ENCODE measurements at places on chromosomes 1 and 21.
A peak's percentile ranks its signal among the peaks of the same experiment; 100 is the strongest.

DNA sequence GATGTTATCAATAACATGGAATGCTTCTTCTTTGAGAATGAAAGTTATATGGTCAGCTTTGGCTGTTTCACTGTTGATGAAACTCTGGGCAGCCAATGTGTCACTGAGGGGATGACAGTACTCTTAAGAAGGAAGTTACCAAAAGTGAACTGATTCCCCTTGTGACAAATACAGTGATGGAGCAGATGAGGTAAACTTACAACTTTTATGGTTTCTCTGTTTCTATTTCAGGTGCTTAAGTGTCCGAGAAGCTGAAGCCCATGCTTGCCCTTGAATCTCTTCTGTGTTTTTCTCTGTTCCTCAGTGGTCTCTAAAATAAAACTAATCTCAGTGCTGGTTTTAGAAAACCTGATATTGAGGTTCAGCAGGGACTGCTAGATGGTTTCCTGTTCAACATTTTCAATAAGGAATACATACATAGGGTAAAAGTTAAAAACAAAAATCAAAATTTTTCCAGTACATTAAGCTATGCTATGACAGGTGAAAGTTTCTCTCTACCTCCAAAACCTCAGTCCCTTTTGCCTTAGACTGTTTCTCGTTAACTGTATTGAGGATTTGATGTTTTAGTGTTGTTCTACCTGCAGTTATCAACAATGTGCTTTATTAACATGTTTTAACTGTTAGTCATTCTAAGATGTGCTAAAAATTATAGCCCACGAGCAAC lies 454.4 kb upstream of the ADGRL4 start:
- DNase-seq = no peak

- DNase-seq = no peak
These were observed 56.8 kb upstream of the SLC30A10 start for GRCh38 chr1:219985169-219985568.

DNA sequence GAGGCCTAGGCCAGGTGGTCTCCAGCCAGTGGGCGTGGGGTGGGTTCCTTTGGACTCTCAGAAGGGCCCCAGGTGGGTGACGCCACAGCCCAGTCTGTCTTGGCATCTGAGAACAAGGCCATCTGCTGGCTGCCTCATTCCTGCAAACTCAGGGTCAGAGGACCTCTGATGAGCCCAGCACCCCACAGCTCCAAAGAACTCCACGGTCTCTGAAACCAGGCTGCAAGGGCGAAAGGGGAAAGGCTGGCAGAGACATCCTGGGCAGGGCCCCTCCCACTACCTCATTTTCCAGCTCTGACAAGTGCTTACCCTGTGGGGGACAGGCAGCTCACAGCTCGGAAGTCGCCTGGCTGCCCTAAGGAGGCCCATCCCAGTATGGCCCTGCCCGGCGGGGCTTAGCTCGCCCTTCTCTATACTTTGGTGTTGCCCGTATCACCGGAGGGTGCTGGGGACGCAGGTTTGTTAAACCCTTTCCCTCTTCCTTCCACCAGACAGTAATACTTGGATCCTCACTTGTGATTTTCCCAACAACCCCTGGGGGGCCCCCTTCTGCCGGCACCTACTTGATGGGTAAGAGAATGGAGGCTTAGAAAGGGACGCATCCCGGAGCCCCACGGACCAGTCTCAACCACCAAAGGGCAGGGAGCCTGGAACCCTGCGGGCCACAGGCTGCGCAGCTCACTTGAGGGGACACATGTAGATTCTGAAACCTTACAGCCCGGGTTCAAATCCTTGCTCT lies 10.9 kb upstream of the EDN2 start:
- DNase-seq = no peak

DNA sequence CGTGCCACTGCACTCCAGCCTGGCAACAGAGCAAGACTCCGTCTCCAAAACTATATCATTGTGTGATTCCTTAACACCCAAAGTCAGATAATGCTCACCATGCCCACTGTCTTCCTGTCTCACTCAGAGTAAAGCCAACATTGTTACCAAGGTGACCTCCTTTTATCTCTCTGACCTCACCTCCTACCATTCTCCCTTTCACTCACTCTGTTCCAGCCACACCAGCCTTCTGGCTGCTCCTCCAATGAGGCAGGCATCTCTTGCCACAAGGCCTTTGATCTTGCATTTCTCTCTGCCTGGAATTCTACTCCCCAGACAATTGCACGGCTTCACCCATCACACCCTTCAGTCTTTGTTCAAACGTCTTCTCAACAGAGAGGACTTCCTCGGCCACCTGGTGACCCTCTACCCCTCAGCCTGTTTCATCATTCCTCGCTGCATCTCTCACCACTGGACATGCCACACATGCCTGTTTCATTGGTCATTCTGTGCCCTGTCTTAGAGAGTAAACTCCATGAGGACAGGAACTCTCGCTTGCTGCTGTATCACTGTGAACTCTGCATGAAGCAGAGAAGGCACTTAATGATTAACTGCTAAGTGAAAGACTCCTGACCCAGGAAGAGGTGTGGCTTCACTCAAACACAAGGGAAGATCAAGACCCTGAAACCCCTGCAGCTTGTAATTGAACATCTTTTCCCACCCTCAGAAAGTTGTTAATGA lies 67.1 kb upstream of the CAPZB start:
- no peak for DNase-seq

- DNase-seq = no peak
These were observed 9.6 kb downstream of the CAPN2 start for GRCh38 chr1:223721658-223722607.

GRCh38 chr1:102002057-102002456 lies 5.3 kb upstream of the OLFM3 start:
- DNase-seq = no peak

DNA sequence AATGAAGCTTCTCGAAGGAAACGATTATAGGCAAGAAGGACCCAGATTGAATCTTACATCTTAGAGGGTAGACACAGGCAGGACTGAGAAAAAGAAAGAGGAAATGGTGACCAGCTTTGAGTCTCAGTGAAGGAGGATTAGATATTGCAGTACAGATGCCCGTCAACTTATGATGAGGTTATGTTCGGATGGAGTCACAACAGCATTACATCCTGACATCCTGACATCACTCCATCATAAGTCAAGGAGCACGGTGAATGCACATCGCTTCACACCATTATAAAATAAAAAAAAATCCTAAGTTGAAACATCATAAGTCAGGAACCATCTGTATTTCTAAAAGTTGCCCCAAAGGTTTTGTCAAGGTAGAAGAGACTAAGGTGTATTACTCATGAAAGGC lies 312.3 kb upstream of the PLXNA2 start:
- no peak for DNase-seq

- no peak for DNase-seq
These were observed 10.8 kb downstream of the OSBPL9 start for GRCh38 chr1:51627672-51628071.

- no peak for DNase-seq
These were observed 70.0 kb downstream of the PRKAA2 start for GRCh38 chr1:56715156-56715555.

GRCh38 chr1:46076343-46076742 lies 56.1 kb downstream of the PIK3R3 start:
- DNase-seq = no peak

DNA sequence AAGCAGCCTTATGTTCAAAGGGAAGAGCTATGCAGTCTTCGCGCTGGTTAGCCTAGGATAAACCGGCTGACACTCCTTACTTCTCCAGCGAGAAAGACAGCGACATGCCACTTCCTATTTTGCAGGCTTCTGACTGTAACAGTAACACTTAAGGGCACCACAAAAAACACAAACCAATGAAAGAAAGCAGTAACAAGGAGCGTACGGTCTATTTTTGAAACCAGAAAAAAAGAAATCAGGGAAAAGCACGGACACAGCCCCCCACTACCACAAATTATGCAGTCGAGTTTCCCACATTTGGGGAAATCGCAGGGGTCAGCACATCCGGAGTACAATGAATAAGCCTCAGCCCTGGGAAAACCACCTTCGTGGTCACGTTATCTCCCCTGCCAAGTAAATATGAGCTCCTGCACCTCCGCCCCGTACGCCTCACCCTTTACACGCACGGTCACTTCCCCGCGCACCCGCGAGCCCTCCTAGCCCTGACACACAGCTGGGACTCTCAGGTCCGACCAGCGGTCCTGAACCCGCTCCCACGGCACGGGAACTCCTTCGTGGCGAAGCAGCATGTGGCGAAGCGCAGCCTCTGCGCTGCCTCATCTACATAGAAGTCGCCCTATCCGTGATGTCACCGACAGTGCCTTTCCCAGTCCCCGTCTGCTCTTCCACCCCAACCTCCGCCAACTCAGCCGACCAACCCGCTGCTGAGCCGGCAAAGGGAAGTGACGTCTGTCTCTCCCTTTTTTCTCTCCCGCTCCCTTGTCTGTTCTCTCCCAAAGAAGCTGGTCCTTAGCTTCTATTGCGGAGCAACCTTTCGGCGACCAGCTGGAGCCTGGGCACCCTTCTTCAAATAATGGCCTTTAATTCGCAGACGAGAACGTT lies 40.9 kb upstream of the PPIAL4F start:
- DNase-seq = peak; percentile 35

GRCh38 chr1:168966217-168966616 lies 140.3 kb upstream of the ATP1B1 start:
- no peak for DNase-seq

- DNase-seq = no peak
These were observed 44.0 kb downstream of the TRIM62 start for GRCh38 chr1:33137800-33138199.

- no peak for DNase-seq
These were observed 62.5 kb upstream of the AJAP1 start for GRCh38 chr1:4591926-4592325.

DNA sequence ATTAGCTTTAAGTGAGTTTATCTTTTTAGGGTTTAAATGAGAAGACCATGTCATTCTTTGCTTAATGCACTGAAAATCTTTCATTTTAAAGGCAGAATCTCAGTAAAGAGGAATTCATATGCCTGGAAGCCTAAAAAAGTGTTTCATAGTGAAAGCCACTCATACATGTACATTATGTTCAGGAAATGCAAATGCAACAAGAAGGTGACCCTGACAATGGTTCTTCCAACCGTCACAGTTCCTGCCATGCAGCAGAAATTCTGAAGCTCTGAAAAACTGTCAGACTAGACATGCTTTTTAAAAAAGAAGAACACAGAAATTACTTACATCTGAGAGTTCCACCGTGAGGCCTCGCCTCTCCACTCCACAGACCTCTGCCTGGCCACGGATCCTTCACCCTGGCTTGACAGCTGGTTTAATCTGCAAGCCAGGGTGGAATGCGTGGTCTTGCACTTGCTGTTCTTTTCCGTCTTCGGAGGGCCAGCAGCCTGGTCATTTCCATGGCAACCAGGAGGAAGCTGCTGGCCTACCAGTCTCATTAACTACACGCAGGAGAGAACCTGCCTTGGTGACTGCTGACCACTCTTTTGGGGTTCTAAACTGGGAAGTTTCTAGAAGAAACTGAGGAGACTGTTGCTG lies 41.8 kb upstream of the PAXBP1 start:
- DNase-seq = no peak

DNA sequence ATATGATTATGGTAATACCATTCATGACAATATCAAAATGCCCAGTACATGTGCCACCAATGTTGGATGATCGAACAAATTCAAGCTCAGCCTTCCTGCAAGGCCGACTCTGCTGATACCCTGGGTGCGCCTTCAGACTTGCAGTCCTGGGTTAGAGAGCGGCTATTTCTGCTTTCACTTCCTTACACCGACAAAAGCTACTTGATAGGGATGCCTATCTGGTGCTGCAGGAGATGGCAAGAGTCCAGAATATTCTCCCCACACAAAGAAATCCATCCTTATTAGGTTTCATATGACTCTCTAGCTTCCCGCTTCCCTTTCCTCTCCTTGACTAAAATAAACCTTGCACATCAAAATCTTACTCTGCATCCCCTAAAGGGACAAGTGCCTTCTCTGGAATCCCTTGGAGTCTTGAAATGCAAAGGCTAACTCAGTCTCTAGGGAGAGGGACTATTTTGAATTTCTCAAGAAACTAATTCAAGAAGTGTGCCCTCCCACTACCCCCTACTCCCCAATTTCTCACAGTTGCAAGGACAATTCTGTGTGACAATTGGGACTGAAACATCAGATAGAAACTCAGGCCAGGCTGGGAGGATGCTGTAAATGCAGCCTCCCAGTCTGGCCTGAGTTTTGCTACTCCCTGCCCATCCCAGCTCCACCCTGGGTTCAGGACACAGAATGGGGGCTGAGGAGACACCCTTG lies 103.1 kb upstream of the USP24 start:
- DNase-seq = no peak

GRCh38 chr1:226549937-226550671 lies 1.5 kb downstream of the STUM start:
- DNase-seq = no peak

- no peak for DNase-seq
These were observed at the start of gene CD1D for GRCh38 chr1:158180741-158181576. Gene CD1D, plus strand, starts transcription at chr1:158180895. Its CDS starts 207 bp downstream, at chr1:158181102.

All from thoracic aorta (tissue), 2 donors.